ENCODE measurements at places on chromosomes 1 and 21.

- no peak for DNase-seq
Observed at GRCh38 chr1:51661081-51661518, 44.2 kb downstream of the OSBPL9 start.

DNA sequence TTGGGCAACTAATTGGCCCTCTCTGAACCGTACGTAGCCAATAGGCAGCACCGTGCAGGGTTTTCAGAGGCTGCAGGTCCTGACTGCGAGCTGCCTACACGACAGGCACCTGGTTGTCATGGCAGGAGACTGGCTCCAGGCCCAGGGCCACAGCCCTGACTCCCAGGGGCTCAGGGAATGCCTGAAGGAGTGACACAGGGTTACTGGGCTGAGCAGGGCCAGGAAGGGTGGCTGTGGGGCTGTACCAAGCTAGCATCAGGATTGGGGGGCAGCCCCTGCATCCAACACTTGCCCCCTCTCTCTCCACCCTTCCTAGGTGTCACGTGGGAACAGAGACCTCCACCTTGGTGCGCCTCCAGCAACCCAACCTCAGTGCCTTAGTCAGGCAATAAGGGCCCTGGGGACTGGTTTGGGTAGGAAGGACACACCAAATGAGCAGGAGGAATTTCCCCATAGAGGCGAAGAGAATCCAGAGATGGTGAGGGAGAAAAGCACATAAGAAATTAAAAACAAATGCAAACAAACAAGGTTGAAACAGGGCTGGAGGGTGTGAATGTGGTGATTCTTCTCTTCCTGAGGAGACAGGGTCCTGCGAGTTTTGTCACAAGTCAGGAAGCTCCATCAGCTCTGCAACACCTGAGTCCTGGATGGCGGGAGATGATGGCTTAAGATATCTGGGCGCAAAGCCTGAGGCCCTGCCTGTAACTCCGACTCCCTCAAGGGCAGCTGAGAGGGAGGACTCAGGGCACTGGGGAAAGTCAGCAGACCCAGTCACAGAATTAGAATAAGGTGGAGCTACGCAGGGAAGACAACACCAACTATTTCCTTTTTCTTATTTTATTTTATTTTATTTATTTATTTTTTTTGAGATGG lies 19.7 kb upstream of the RNU1-4 start:
- no peak for DNase-seq

- no peak for DNase-seq
Observed at GRCh38 chr1:225886159-225887029, 2.6 kb downstream of the LEFTY1 start.

DNA sequence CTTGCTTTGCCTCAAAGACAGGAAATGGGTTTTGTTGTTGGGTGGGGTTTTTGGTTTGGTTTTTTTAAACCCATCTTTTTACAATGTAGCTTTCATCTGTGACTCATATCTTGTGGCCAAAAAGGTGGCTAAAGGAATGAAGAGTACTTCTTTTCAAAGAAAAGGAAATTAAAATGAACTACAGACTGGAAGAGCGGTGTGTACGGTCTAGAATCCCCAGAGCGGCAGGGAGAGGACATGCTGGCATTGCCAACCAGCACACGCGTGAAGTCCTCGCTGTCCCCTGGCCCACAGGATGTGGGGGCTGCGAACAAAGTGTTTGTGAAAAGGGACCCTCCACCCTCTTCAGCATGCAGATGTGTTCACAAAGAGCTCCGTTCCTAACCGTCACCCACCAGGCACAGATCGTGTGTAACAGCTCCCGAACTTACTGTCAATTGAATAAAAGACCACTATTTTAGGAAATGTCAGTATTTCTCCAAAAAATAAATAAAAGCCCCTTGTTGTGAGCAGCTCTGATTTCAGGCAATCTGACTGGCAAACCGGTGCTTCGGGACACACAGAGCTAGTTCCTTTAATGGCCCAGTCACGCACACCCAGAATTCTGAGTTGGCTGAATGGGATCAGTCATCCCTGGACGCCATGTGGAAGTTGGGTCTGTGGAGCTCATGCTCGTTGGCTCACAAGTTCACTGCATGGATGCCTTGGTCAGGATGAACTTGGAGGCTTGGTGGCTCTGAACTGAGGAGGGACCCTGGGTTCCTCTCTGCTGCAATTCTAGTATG lies 602.9 kb downstream of the NPHP4 start:
- DNase-seq = no peak

DNA sequence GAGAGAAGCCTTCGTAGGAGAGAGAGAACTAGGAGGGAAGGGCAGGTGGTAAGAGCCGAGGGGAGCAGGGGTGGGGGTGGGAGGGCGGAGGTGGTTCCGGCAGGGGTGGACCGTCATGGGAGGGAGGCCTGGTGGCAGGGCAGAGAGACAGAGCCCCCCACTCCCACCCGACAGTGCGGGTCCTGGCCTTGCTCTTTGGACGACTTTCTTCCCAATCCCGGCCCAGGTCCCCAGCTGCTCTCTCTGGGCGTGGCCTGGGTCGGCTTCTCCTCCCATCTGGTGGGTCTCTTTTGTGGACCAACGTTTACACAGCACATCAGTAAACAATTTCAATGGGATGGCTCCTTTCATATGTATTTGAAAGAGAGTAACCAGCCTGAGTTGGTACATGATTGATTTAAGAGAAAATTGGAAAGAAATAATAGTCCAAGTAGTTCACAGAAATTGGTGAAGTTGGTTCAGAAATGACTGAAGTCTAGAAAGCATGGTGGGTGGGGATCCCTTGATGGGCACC lies 56.9 kb downstream of the LDLRAD2 start:
- no peak for DNase-seq

DNA sequence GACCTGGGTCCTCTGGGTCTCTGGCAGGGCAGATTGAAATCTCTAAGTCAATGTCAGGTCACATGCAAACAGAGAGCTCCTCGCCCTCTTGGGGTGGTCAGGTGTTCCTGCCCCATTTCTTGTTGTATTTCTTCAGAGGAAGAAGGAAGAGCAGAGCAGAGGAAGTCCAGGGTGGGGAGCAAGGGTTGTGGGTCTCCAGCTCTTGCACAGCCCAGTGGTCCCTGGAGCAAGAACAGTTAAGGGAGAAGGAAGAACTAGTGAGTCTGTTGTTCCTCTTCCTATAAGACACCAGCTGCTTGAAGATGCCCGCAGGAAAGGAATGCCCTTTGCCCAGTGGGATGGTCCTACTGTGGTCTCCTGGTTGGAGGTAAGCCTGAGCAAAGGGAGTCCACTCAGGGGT lies 26.3 kb downstream of the MYOG start:
- no peak for DNase-seq

GRCh38 chr1:169892176-169892926 lies 1.3 kb downstream of the SCYL3 start:
- no peak for DNase-seq

DNA sequence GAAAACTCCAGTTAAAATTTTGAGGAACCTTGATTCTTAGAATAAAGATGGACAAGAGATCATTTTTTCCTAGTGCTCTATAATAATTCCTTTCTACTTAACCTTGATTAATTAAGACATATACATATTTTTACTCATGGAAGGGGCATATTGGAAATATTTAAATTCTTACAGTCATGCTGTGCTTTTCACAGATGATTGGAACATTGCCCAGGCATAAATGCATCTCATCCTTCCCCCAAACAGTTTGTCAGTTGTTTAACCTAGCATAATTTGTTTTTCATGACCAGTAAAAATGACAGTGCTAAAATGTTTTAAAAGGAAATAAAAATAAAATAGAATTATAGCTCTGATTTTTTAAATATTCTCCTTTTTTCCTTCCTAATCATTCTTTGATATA lies 140.0 kb downstream of the DNM3 start:
- DNase-seq = no peak

GRCh38 chr1:112583366-112583765 lies 35.6 kb downstream of the ST7L start:
- DNase-seq = no peak

DNA sequence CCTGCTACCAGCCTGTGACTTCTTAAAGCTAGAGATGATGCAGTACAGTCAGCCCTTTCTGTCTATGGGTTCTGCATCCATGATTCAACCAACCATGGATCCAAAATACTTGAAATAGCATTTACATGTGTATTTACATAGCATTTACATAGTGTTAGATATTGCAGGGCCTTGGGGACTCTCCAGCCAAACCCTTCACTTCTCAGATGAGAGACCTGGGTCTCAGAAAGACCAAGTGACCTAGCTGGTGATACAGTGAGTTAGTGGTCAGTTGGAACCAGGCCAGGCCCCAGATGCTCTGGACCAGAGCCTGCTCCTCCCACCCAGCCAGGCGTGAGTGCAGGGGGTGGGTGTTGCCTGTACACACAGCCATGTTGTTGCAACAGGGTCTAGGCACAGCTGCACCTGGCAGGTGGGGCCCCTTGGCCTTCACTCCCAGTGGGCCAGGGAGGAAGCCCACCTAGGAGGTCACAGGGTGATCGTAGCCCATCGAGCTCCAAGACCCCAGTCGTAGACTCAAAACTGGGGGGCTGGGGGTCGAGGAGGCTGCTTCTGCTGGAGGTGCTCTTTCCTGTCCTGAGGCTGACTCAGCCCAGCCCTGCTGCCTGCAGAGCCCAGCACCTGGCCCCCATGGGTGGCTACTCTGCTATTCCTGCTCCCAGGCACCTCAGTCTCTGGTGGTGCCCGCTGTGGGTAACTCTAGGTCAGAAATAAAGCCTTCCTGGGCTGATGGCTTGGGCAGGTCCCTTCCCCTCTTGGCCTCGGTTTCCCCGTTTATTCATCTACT lies 7.7 kb downstream of the TMEM61 start:
- DNase-seq = no peak

- DNase-seq = no peak
Observed at GRCh38 chr1:170194451-170194850, 48.7 kb downstream of the NTMT2 start.

DNA sequence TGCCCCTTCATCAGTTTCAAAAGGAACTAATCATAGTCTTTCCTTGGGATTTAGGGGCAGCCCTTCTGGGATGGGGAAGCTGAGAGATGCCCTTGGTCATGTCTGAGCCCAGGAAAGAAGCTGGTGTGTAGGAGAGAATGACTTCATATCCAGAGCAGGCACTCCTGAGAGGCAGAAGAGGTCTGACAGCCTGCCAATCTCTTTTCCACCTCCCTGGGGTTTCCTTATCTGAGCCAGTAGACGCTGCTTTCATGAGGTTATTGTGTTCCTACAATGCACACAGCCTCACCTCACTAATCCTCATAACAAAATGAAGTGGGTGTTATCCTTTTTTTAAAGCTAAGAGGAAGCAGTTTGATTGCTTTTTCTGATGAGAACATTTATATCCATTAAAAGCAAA lies 14.1 kb downstream of the ROR1 start:
- DNase-seq = no peak

- no peak for DNase-seq
Observed at GRCh38 chr1:37020653-37021277, 13.6 kb downstream of the GRIK3 start.

DNA sequence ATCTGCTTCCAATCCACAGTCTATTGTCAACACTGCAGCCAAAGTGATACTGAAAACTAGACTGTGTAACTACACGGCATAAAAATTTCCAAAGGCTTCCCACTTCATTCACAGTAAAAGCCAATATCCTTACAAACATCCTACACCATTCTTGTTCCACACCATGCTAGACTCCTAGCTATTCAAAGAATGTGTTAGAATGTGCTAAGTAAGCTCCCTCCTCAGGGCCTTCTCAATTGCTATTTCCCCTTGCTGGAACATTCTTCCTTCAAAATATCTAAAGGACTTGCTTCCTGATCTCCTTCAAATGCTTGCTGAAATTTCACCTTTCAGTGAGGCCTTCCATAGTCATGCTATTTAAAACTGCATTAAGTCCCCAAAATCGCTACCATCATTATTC lies 228.1 kb downstream of the AKT3 start:
- DNase-seq = no peak

GRCh38 chr21:39000496-39000895 lies 182.8 kb downstream of the PSMG1 start:
- no peak for DNase-seq

GRCh38 chr1:183989078-183989577 lies 48.4 kb downstream of the COLGALT2 start:
- no peak for DNase-seq

- no peak for DNase-seq
Observed at GRCh38 chr1:33358114-33358794, 37.4 kb upstream of the A3GALT2 start.

- no peak for DNase-seq
Observed at GRCh38 chr1:204782118-204782700, 88.5 kb upstream of the NFASC start.

DNA sequence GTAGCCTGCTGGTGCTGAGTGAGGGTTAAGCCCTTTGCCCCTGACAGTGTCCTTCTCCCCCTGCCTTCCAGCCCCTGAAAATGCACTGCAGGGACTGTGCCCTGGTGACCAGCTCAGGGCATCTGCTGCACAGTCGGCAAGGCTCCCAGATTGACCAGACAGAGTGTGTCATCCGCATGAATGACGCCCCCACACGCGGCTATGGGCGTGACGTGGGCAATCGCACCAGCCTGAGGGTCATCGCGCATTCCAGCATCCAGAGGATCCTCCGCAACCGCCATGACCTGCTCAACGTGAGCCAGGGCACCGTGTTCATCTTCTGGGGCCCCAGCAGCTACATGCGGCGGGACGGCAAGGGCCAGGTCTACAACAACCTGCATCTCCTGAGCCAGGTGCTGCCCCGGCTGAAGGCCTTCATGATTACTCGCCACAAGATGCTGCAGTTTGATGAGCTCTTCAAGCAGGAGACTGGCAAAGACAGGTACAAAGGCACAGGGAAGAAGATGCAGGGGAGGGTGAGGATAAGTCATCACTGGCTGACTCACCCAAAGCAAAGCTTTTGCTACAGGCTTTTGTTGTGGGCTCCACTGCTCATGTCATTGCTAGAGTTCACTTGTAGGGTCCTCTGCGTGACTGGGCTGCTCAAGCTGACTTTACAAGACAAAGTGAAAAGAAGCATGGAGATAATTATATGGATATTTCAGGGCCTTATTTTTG lies 174.9 kb downstream of the PIGK start:
- no peak for DNase-seq

DNA sequence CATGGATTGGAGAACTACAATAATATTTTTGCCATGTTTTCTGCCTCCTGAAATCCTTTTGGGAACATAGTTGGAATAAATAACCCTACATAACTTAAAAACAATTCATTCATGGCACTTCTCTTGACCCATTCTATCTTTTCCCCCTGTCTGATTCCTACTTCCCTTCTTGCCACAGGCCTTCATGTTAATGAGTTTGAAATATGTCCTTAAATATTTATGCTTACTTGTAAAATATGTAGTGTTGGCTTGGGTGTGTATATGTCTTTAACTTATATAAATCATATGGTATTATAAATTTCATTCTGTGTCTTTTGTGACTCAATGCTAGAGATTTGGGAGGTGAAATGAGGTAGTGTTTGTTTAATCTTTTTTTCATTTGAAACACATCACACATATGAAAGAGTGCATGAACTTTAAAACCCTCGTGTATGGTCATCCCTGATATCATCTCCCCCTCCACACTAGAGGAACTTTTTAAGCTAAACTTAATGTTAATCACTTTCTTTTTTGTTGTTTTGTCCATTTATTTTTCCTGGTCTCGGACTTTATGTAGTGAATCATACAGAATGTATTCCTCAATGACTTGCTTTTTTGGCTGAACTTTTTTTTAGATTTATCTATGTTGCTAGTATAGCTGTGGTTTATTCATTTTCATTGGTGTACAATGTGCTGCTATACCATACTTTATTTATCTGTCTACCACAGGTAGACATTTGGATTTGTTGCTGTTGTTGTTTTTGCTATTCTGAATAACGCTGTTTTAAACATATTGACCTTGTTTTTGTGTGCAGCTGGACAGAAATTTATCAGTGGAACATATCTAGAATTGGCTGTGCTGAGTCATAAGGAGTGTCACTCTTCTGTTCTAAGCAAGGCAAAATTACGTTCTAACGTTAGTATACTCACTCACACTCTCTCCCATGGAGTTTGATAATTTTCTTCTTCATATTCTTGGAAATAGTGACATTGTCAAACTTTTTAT lies 441.6 kb downstream of the PLPP3 start:
- DNase-seq = no peak
